ENCODE measurements at places on chromosomes 3 and 15.
A peak's percentile ranks its signal among the peaks of the same experiment; 100 is the strongest.

GRCh38 chr3:119978554-119979208 is 115.6 kb downstream of the GSK3B start:
- DNase-seq, result no peak

GRCh38 chr15:70014860-70015490 is 82.7 kb downstream of the TLE3 start:
- DNase-seq, result no peak

DNA sequence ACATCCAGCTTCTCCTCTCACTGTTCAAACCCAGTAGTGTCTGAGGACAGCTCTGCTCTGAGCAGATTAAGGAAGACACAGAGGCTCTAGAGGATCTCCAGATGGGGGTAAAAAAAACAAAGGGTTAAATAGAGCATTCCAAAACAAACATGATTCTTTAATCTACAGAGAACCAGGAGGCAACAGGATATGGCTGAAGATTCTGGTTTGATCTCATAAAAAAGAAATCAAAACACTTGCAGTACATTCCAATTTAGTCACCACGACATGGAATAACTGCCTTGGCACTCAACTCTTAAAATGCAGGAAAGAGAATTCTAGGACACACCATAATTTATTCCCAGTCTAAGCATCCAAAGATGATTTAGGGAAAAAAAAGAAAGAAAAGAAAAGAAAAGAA is 32.0 kb downstream of the TM4SF4 start:
- no peak for DNase-seq

GRCh38 chr3:127694467-127695215 is 21.9 kb downstream of the ABTB1 start:
- DNase-seq, result no peak

GRCh38 chr3:129461461-129462146 is 21.6 kb downstream of the IFT122 start:
- DNase-seq, result no peak

- DNase-seq, result no peak
Observed at GRCh38 chr15:98446083-98446482, 202.3 kb upstream of the IGF1R start.

DNA sequence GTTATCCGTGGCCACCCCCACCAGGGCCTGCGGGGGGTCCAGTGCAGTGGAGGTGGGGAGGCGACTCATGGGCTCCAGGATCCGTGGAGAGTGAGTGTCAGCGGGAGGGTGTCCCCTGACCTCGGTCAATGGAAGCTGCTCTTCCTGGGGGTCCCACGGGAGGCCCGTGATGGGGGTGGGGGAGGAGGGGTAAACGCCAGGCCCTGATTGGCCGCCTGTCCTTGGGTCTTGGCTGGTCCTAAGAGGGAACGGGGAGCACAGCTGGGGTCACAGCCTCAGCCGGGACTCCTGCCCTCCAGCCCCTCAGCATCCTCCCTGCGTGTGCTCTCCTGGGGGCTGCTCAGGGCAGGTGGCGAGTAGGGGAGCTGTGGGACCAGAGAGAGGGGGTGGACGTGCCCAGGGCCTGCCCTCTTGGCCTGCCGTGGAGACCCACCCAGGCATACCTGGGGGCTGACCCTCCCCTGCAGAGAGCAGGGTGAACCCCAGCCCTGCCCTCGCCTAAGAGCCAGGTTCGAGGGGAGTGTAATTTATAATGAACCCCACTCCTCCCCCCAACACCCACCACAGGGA is 184.6 kb downstream of the GOLGA6L6 start:
- DNase-seq, result no peak

- DNase-seq, result no peak
Observed at GRCh38 chr15:100558771-100559254, 30.1 kb upstream of the CERS3 start.

- no peak for DNase-seq
Observed at GRCh38 chr15:60223176-60223575, 174.6 kb downstream of the ANXA2 start.

GRCh38 chr3:118347396-118348168 is 687.1 kb downstream of the IGSF11 start:
- DNase-seq, result no peak

GRCh38 chr3:13357074-13357473 is 63.0 kb downstream of the NUP210 start:
- no peak for DNase-seq

GRCh38 chr3:117820658-117821299 is 1111.2 kb downstream of the TUSC7 start:
- no peak for DNase-seq

DNA sequence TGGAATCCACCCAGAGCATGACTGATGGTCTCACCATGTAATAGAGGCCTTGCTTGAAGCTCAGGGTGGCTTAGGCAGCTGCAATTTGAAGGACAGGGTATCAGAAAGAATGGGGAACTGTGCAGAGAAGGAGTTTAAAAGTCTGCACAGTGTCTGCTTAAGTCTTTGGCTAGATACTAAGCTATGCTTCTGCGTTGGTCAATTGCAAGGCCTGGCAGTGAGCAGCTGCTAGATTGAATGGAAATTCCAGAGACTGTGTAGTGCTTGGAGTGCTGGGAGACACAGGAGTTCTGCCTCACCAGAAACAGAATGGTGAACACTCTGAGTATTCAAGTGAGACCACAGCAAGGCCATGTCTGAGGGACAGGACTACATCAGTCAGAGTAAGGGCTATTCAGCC is 17.3 kb upstream of the ATP10A start:
- DNase-seq, result no peak

DNA sequence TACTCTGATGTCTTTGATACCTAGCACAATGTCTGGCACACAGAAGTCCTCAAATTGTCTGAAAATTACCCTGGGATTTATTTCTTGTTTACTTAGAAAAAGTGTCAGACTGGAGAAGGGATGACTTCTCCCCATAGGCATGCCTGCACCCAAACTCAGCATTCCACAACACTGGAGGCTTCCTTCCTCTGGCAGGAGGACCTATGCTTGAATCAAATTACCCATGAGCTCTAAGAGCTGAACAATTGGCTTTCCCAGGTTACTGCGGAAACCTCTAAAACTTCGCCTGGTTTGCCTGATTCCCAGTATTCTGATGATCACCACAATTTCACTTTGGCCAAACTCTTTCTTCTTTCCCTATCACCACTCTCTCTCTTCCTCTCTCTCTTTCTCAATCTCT is 217.4 kb downstream of the DIPK2A start:
- no peak for DNase-seq

DNA sequence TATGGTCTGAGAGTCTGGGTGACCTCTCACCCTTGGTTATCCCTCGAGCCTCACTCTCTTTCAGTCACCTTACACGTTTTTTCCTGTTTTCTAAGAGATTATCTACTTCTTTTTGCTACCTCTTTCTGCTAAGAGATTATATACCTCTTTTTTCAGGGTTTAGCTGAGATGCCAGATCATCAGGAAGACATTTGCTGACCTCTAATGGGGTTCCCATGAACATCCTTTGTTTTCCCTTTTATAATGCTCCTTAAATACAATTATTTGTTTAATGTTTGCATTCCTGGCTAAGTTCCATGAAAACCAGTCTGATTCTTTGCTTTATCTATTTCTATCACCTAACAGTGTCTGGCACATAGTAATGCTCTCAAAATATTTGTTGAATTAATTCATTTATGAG is 39.6 kb downstream of the LEKR1 start:
- DNase-seq, result no peak

GRCh38 chr3:183129243-183129642 is 29.9 kb upstream of the MCCC1 start:
- no peak for DNase-seq

GRCh38 chr3:126316501-126316939 is 40.7 kb downstream of the KLF15 start:
- DNase-seq, result no peak

DNA sequence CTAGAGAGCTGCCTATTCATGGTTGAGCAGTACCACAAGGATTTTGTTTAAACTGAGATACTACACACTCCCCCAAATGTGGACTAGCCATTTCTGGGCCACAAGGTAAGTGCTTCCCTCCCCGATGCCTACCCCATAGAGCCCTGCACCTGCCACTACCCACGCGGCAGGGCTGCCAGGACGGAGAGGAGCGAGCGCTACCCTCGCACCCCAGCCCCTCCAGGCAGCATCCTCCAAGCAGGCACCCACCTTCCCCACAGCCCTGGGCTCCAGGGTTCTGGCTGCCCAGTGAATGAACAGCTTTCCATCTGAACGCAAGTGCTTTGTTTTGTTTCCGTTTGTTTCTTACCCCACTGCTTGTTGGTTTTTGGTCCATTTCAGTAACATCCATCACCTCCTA is 59.2 kb downstream of the CHDH start:
- DNase-seq, result no peak

DNA sequence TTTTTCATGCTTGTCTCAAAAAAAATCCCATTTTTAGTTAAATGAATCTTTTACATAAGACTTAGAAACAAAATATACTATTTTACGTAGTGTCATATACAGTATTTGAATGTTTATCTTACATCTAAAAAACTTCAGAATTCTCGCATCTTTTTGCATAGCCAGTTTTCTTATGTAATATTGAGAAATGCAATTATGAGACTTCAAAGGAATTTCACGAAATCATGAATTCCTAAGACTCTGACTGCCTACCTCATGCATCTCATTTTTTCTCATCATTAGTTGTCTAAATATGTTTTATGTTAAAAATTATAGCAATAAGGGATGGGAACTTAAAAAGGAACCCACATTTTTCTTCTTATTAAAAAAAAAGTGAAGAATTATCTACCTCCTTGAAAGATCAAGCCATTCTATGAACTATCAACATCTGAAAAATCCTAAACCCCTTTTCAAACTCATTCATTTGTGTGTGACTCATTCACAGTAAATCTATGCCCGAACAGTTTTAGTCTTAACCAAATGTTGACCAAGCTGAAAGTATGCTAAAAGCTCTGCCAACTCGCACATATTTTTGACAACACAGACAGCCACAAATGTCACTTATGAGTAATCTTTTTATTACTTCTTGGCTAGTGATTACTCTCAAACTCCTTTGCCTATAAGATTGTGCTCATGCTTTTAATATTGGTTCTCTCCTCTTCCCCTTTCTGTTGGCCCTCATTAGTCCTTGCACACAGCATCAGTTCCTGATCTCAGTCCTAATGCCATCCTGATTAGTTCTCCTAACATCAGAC is 115.9 kb downstream of the DCLK3 start:
- no peak for DNase-seq

GRCh38 chr3:25885544-25885943 is 95.7 kb downstream of the OXSM start:
- no peak for DNase-seq

GRCh38 chr15:72319985-72320671 is at the start of gene CELF6:
Gene CELF6, minus strand, starts transcription at chr15:72320157. Its CDS starts 283 bp downstream, at chr15:72319874.
- peak; percentile 38 for DNase-seq

All from thoracic aorta (tissue), 2 donors.